Forelimb muscle (tissue), 1 donor: ENCODE measurements at places on chromosomes 6 and 20.
A peak's percentile ranks its signal among the peaks of the same experiment; 100 is the strongest.

DNA sequence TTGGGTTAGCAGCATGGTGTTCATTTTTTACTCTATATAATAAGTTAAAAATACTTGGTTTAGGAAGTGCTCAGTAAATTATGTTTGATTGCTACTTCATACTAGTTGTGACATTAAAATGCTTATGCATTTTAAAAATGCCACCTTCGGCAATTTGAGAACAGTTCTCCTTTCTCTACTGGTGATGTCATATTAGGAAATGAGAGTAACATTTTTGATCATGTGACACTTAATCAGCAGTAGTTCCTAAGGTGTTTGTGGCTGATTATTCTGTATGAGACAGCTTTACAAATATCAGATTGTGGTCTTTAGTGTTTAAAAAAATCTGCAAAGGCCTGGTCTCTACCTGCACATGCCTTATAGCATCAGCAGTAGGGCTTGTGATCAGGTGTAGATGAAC, 4.4 kb downstream of the GZF1 start:
- no peak for DNase-seq

- DNase-seq, result no peak
Measured at GRCh38 chr6:39829331-39829730, 37.2 kb downstream of the DAAM2 start.

GRCh38 chr20:11168026-11168425, 494.2 kb upstream of the JAG1 start:
- no peak for DNase-seq

DNA sequence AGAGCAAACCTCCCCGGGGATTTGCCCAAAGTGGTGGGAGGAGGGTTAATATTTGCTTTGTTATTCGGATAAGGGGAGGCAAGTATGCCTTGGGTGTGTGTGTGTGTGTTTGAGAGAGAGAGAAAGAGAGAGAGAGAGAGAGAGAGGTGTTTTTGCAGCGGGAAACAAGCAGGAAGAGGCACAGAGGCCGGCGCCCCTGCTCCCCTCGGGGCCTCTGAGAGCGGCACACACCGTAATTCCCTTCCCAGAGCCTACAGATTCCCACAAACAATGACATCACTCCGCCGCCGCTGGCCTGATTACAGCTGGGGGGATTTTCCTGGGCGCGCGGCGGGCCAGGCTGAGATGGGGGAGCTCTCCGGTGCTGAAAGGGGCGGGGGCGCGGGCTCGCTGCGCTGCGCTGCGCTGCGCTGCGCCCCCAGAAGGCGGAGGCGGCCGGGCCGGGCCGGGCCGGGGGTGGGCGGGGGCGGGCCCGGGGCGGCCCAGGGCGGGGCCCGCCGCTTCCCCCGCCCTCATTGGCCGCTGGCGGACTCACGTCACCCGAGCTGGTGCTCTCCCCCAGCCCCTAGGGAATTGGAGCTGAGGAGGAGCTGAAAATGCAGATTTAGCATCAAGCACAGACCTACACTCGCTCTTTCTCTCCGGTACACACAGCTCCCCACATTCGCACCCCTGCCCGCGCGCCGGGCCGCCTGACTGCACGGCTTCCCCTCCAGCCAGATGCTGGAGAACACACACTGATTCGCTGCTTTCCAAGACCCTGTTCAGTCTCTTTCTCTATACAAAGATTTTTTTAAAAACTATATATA, at the start of gene PCSK2:
TSS of gene PCSK2 (plus strand) at position 631 of the 809 bp plus-strand sequence. CDS start 266 bp downstream, outside the sequence.
- DNase-seq, result peak; percentile 19

DNA sequence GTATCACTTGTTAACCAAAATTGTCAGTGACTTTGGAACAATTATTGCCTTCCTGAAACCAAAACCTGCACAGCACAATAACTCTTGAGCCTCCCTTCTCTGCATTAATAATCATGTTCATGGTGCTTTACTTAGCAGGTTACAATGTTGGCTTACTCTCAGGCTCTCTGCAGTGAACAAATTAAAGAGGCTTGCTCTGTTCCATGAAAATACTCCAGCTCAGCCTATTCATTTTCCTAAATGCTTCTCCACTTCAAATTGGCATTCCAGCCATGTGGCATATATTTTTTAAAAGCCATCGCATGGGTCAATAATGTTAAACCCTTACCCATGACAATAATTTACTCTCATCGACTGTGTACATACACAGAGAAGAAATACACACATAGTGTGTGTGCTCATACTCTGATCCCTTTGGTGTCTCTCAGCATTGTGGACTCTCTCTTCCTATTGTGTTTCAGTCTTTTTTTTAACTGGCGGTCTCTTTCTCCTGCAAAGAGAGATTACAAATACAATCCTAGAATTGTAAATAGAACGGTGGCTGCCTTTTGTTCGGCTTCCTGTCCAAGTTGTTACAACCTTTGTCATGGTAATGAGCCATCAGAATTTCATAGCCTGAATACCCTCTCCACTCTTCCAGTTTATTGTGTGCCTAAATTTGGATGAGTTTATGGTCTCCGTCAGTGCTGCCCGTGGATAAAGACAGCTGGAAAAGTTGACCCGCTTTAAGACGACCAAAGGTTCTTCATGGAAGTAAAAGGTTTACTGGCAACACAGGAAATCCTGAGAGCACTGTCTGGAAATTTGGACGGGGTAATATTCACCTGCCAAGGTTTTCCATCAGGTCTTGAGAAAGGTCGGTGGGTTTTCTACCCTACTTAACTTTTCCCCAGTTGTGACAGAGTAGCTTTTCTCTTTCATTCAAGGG, 263.6 kb downstream of the CD83 start:
- DNase-seq, result no peak

DNA sequence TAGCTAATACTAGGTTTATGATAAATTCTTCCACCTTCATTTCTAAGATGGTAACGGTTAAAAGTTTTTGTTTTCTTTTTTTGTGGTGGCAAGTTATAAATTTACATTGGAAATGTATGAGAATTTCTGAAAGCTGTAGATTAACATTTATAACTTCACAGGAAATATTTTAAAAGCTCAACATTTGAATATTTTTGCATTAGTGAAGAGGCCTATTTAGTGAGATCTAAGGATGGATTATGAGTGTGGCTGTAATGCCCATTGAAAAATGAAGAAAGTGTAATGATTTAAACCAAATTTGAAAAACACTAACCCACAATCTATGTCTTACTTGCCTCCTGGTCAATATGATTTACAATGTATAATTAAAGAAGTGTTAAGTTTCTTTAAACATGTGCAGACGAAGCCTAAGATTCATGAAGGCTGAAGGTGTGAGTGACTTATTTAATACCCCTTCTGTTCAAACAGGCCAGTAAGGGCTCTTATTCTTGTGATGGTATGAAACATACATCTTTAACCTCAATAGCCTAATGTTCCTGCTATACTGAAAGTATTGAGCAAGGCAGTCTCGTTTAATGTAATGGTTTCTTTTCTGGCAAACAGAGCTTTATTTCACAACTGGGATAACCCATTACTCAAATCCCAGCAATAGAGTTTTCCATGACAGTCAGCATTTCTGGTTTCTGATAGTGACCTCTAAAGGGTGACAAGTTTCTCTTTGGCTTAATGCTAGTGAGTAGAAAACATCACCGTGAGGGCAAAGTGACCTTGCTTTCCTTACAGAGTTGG, 13.2 kb downstream of the HDGFL1 start:
- DNase-seq, result no peak

DNA sequence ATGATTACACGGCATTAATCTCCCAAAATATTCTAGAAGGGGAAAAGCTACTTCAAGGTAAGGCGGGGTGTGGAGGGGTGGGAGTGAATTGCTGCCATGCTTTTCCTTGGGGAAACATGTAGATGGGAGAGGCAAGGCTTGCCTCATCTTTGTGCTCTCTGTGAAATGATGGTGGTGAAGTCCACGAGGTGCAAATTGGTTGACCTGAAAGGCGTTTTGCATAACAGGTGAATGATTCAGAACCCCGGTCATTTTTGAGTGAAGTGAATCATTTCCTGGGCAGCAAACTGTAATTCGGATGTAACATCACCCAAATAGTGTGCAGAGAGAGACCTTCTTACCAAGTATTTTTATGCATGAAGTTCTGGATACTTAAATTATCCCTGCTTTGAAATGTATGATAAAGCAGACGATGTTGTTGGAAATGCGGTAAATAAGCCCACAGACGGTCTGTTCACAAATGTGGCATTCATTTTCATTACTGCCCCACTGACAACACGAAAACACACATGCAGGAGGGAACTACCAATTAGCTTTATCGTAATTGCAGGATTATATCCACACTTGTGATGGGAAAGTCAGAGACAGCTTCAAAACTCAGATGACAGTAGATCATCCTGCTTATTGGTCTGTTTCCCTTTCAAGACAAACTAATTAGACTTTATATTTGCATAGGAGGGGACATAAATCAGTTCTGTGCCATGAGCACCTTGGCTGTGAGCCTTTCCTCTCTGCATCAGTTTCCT, 3.0 kb downstream of the CDH4 start:
- DNase-seq, result no peak

- DNase-seq, result no peak
Measured at GRCh38 chr6:37488476-37488875, 11.2 kb downstream of the CCDC167 start.

DNA sequence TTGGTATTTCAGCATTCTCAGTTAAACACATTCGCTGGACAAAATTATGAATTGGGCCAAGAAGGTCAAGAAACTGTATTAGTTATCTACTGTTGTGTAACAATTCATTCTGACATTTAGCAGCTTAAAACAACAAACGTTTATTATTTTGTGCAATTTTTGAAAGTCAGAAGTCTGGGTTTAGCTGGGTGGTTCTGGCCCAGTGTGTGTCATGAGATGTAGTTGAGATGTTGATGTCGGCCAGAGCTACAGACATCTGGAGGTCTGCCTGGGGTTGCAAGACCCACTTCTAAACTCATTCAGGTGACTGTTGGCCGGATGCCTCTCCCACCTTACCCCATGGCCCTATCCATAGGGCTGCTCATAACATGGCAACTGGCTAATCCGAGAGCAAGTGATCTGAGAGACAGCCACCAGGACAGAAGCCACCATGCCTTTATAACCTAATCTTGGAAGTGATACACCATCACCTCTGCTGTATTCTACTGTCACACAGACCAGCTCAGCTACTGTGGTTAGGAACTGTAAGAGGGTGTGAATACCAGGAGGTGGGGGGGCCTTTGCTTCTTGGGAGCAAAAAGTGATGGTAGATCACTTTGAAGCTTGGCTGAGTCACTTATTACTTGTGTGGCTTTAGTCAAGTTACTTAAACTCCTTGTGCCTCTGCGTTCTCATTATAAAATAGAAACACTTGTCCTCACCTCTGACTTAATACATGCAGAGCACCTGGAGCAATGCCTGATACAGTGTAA, 217.0 kb upstream of the MYLIP start:
- DNase-seq, result no peak

GRCh38 chr6:157033428-157034140, 256.4 kb downstream of the ARID1B start:
- DNase-seq, result no peak

DNA sequence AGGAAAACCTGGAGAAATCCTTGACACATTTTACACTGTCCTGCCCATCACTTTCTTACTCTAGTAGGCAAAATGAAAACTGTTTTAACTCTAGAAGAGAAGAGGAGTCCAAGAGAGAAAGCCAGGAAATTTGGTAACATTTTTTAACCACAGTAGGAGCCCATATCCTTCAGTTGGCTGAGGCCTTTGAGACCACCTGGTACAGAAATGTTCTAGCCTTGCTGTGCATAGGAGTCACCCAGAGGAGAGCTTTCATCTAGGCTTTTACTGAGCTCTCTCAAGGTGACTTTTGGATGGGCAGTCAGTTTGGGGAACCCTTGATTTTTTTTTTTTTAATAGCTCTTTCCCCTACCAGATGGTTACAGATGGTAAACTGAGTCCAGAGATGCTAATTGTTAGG, 25.0 kb downstream of the LRRN4 start:
- no peak for DNase-seq

DNA sequence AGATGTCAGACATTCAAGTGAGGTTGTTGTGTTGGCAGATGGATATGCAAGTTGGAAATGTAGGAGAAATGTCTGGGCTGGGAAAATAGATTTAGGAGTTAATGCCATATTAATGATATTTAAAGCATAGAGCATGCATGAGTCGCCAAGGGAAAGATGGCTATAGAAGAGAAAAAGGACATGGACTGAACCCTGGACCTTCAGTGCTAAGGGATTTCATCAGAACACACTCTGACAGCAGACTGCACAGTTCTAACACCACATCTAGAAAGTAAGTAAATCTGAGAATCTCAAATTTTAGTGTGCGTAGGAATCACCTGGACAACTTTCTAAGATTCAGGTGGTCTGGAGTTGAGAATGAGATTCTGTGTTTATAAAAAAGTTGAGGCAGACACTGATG, 17.3 kb upstream of the POLR1H start:
- DNase-seq, result no peak

DNA sequence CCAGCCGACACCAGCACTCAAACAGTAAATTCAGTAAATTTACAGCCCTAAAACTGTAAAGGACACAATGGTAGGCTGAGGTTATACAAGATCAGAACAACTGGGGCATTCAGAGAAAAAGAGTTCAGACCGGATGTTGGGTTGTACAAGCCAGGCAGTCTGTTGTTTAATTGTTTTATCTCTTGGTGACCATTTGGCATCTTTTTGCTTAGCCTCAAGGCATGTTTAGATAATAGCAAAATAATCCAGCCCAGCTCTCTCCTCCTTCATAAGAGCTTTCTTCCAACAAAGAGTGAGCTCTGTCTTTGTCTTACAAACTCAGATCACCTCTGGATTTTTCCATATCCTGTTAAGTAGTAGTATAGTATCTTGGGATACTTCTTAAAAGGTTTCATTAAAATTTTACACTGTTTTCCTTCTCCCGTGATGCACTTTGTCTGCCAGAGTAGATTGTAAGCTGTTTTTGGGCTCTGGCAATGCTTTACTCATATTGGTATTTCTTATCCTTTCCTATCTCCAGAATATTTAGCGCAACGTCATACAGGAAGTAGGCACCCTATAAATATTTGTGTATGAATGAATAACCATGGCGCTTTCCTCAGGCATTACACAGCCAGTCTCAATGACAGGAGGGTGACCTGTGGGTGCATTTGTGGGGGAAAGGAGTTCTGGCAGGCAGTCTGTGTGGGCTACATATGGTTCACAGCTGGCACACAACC, 35.6 kb upstream of the TRAM2 start:
- DNase-seq, result no peak

- DNase-seq, result no peak
Measured at GRCh38 chr20:407133-407952, 756 bp upstream of the RBCK1 start.

GRCh38 chr6:146850238-146850896, 251.6 kb downstream of the ADGB start:
- DNase-seq, result no peak
